NCI-H526 treated with DMSO at 0.1 percent for 48 hours (cell line): ENCODE measurements at places on chromosomes 12 and 14.

DNA sequence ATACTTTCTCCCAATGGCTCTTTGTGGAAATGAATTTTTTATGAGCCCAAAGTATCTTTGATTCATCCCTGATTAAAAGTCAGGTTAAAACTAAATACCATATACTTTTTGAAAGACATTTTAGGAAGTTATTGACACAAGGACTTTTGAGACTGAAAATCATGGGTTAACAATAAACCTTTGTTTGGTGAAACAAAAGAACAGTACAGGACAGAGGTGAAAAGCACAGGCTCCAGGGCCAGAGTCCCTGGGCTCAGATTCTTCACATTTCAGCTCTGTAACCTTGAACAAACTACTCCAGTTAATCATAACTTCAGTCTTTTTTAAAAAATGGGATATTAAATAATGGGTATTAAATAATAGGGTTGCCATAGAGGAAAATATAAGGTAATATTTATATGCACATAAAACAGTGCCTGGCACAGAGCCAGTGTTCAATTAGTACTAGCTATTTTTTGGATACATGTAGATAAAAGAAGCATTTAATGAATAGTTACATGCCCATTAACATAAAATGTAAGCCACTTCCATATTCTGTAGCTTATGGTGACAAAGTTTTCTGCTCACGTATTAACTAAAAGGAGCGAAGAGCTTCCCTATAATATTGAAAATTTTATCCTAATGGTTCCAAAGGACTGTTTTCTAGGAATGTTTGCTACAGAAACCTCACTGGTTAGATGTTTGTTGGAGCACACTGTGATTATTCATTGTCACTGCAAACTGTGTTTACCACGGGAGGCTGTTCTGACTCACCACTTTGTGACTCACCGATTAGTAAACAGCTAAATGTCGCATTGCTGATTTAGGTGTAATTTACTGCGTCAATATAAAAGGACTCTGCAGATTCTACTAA is 255.4 kb downstream of the DAD1 start:
- no peak for DNase-seq

DNA sequence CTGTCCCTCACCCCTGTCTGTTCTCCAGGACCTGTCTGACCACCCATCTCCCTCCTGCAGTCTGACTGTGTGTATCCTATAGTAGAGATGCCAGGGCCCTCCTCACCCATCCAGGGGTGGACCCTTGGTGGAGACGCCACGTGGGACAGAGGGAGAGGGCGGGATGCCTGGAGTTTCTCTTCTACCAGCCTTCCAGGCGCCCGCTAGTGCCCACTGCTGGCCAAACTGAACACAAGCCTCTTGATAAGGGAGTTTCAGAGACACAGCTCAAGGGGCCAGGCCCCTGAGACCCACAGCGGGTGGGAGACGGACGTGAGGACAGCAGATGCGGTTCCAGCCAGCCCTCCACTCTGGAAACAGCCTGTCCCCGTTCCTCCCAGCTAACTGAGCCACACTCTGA is 147.3 kb downstream of the RBM19 start:
- no peak for DNase-seq

GRCh38 chr12:83365317-83365716 is 678.6 kb downstream of the TMTC2 start:
- DNase-seq, result no peak

DNA sequence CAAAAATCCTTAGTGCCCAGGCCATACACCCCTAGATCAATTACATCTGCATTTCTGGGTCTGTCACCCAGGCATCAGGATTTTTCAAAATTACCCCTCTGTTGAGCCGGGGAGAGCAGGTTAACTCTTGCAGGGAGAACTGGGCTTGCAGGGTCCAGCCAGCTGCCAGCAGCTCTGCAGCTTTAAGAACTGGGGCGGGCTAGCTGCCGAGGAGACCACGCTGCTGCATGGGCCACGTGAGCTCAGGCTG is at the start of gene DGLUCY:
TSS of gene DGLUCY (plus strand) at position 245 of the 250 bp plus-strand sequence. CDS start 46,222 bp downstream, outside the sequence.
- peak; percentile 75 for DNase-seq

GRCh38 chr14:84458881-84459280 is 1071.1 kb upstream of the FLRT2 start:
- no peak for DNase-seq

DNA sequence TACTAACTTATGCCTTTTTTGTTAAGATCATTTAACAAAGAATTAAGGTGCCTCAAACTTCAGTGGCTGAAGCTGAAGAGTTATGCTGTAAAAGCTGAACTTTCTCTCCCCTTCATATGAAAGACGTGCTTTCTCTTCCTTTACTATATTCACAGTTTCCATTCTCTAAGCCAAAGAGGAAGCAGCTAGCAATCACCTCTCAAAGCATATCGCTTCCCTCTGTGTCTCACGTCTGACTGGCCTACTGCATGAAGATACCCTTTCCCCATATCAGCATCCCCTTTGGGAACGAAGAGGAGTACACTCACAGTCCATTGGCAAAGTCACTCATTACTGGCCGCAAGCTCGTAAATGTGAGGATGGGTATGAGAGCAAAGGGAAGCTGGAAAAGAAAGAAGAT is 34.9 kb downstream of the SLC11A2 start:
- no peak for DNase-seq

GRCh38 chr12:108332791-108333382 is 6.2 kb downstream of the CMKLR1 start:
- no peak for DNase-seq

DNA sequence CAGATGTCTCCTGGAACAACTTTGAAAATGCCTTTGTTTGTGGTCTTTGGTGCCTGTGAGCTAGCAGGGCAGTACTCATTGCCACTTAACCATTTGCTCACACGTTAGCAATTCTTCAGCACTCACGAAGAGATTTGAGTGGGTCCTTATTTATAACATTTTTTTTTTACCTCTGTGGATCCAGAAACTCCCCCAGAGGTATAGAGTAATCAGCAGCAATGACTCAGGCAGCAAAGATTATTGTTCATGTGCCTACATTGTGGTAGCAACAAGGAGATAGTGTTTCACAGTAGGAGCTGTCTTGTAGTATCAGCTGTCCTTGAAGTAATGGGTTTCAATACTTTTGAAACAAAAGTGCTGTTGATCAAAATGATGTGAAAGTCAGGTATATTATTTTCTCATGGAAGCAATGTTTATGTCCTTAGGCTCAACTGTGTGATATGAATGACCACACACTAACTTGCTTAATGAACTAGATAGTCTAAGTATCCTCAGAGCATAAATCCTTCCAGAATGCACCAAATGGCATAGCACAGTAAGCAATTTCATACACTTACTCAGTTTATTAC is 304.1 kb downstream of the EGLN3 start:
- DNase-seq, result no peak

DNA sequence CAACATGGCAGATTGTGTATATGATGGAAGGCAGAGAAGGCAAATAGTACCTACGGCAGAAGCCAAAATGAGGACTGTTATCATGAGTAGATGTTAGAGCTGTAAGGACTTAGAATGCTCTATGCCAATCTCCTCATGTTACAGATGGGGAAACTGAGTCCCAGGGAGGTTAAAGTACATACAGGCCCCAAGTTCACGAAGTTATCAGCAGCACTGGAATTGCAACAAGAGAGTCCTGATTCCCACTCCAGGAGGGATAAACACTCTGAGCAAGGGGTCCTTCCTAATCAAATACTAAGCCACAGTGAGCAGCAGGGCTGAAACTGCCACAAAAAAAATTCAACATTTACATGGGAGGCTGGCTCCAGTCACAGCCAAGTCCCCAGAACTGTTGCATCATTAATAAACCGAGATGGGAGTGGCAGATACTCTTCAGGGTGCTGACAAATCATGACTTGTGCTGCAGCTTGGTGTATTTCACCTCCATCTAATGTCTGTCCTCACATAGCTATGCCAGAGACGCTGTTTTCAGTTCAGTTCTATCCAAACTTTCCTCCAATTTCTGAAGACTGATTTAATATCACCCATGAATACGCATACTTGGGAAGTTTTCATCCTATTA is 24.2 kb downstream of the NUAK1 start:
- no peak for DNase-seq

- DNase-seq, result no peak
These were observed 17.7 kb upstream of the CD27 start for GRCh38 chr12:6426882-6427671.

- DNase-seq, result no peak
These were observed 798.0 kb upstream of the MGAT4C start for GRCh38 chr12:87054226-87054625.

- DNase-seq, result no peak
These were observed 5.2 kb upstream of the C12orf56 start for GRCh38 chr12:64395739-64396138.

- no peak for DNase-seq
These were observed 88.7 kb downstream of the RIC8B start for GRCh38 chr12:106863189-106863588.

GRCh38 chr12:11861864-11862600 is 208.7 kb upstream of the BCL2L14 start:
- DNase-seq, result no peak

GRCh38 chr12:116540622-116541152 is 18.5 kb upstream of the MAP1LC3B2 start:
- no peak for DNase-seq

GRCh38 chr12:123040106-123040505 is 59.6 kb downstream of the ARL6IP4 start:
- no peak for DNase-seq

- DNase-seq, result no peak
These were observed 5.5 kb downstream of the CCDC92 start for GRCh38 chr12:123967121-123967586.

DNA sequence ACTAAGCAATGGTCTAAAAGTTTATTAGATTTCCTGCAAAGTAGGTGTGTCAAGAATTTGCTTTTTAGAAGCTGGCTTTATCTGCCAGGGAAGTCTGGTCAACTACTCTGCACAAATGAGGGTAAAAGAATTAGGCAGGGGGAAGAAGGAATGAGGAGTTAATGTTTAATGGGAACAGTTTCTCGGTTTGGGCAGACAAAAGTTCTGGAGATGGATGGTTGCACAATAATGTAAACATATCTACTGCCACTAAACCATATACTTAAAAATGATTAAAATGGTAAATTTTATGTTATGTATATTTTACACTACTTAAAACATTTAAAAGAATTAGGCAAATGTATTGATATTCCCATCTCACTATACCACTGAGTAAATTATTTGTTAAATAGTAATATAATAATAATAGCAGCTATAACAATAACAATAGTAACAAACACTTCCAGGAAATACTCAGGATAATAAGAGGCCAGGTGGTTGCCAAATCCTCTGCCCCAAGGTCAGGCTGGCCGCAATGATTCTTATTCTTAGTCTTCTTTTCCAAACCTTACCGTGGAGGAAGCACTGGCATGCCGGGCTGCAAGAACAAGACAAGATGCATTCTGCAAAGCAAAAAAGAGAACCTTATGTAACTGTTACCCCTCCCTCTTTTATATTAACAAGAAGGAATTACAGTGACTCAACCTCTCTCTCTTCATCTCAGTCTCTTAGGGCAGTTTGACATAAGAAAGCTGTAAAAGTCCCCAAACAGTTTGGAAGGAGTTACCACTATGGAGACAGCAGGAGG is 13.9 kb downstream of the CS start:
- no peak for DNase-seq

GRCh38 chr12:124874988-124875802 is 11.5 kb upstream of the SCARB1 start:
- DNase-seq, result no peak

DNA sequence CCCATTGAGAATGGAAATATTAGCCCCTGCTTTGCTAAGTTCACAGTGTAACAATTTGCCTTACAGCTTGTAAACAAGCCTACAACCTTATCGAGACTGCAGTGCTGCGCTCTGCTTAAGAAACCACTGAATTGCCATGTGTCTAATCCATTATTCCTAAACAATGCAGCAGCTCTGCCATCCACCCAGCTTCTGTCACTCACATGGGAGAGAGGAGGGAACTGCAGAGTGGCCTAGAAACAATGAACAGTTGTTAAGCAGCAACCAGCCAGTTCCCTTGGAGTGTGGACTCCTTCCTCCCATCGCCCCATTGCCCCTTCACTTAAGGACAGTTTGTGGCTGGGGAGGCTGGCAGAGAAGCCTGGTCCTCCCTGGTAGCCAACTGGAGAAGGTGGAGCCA is 42.9 kb downstream of the TESPA1 start:
- DNase-seq, result no peak

DNA sequence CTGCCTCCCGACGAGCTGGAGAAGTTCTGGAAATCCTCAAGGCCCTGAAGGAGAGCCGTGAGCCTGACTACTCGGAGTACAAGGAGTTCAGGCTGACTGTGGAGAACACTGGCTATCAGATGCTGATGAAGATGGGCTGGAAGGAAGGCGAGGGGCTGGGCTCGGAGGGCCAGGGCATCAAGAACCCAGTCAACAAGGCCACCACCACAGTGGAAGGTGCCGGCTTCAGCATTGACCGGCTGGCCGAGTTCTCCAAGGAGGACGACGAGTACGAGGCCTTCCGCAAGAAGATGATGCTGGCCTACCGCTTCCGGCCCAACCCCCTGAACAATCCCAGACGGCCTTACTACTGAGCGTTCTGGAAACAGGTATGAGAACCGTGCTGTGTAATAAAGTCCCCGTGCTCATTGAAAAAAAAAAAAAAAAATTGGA is 366.1 kb upstream of the ATXN7L3B start:
- DNase-seq, result no peak

GRCh38 chr12:3150931-3151835 is 74.0 kb downstream of the TSPAN9 start:
- DNase-seq, result peak; percentile 18

DNA sequence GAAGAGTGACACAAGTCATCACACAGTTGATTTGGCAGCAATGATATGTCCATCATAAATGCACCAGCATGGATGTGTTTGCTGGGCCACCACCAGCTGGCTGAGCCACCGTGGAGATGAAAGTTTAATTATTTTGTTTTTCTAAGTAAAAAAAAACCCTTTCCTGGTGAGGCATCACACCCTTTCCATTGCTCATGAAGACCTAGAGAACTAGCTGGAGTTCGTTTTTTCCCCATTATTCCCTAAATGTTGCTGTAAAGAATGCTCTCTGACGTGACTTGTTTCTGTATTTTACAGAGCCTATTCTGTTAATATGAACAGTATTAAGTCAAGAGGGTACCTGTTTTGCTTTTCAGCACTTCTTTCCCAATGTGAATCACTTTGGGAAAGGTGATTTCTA is 257.9 kb downstream of the MSRB3 start:
- no peak for DNase-seq

DNA sequence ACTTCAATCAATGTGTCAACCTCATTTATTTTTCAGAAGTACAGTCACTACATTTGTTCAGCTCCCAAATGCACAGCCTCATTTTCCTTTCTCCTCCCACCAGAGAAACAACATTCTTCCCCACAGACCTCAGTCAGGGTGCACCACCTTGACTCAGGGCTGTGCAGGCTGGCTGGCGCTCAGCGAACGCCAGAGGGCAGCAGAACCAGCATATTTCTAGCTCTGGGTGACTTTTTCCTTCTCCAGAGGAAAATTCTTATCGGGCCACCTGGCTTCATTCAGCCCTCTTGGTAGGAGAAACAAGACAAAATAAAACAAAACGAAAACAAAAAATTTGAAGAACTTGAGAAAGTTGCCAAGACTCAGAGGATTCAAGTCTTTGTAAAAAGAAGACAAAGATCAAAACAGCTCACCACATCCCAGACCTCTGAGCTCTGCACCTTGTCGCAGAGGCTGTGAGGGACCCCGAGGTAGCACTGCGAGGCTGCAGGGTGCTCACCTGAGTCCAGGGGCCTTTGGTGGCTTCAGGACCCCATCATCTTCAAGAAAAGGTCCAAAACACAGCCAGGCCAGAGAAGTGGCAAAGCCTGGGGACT is 33.7 kb downstream of the PAH start:
- peak; percentile 6 for DNase-seq
